ENCODE measurements at places on chromosomes 2 and 18. TPM values are rescaled to one million over a fixed set of nuclear protein-coding genes. Genes with fewer than 3 reads are reported as not detected.
A peak's percentile ranks its signal among the peaks of the same experiment; 100 is the strongest.

Gene UGT1A6
- total RNA-seq = not detected

Gene HOXD8
- not detected for total RNA-seq

GRCh38 chr2:65070172-65070830, 14.1 kb downstream of the CEP68 start:
- no peaks in the 10 kb centered on the region for H3K27me3 ChIP-seq
- H3K4me1 ChIP-seq = no peaks in the 10 kb centered on the region
- H3K4me3 ChIP-seq = no peak overlapping the region
- no peak overlapping the region for H3K27ac ChIP-seq

DNA sequence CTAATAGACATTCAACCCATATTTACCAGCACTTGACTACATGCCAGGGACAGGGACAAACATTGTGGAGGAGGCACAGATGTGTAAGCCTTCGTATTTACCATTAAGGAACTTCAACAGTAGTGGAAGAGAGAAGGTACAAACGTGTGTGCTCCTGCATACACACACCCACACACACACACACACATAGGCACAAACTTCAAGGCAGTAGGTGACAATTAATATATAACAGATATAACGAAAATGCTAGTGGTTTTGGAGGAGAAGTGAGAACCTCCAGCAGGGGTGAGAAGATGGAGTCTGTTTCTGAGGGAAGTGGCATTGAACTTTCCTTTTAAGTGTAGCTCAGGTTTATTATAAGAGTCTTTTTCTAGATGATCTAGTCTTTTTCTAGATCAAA, 231.1 kb downstream of the SETBP1 start:
- H3K36me3 ChIP-seq = no peaks in the 10 kb centered on the region
- no peak for DNase-seq
- no peaks in the 10 kb centered on the region for H3K27me3 ChIP-seq
- H3K27ac ChIP-seq = no peak overlapping the region
- H3K4me3 ChIP-seq = no peak overlapping the region

DNA sequence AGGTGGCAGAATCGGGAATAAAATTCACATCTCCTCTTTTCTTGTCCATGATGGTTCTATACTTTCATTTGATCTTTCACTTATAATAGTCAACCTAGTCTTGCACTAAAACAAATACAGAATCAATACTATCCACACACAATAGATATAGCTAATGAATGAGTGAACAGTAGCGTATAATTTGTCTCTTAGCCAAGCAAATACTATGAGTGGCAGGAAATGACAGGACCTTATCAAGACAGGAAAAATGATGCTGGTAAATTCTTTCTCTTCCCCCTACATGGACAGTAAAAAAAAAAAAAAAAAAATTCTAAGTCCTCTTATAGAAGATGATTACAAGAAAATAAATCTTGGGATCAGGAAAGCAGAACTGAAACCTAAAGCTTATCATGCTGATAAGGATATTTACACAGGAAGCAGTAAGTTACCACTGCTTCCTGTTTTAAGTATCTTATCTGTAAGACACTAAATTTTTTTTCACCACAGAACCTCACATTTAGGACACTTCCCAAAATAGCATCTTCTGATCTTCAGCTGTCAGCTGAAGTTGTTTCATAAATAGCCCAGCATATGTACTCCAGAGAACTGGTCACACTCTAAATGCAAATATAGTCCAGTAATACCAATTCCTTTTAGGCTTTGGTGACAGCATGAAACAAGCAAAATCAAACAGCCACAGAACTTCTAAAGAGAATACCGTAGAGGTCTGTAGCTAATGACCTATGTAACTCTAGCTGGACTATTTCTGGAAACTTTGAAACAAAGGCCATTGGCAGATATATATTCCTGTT, 27.0 kb downstream of the IRS1 start:
- H3K4me3 ChIP-seq = no peak overlapping the region
- H3K36me3 ChIP-seq = peaks cover 40% of the 10 kb centered on the region
- H3K27ac ChIP-seq = no peak overlapping the region
- no peak for DNase-seq

DNA sequence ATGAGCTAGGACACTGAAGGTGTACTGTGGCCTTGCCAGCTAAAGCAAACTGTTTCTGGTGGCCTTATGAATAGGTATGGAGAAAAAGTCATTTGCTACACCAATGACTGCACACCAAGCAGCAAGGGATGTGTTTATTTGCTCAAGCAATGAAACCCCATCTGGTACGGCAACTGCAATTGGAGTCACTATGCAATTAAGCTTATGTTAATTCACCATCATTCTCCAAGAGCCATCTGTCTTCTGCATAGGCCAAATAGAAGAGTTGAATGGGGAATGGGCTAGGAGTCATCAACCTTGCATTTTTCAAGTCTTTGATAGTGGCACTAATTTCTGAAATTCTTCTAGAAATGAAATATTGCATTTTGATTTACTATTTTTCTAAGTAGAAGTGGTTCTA, 372.0 kb downstream of the KCNJ3 start:
- H3K4me3 ChIP-seq = no peak overlapping the region
- no peaks in the 10 kb centered on the region for H3K36me3 ChIP-seq
- no peak overlapping the region for H3K27ac ChIP-seq
- no peaks in the 10 kb centered on the region for H3K4me1 ChIP-seq

DNA sequence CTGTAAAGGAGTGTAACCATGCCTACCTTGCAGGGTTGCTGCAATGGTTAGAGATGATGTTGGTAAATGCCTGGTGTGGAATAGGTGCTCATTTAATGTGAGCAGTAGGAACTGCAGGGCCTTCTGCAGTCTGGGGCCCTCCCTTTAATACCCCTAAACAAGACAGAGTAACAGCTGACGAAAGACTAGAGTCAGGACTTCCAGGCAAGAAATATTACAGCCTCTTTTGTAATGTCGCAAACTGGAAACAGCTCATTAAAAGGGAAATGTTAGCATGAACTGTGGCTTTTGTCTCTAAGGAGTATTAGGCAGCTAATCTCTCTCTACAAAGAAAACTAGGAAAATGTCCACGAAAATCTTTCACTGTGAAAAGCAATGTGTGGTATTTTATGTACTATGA, 26.0 kb downstream of the MARCO start:
- no peaks in the 10 kb centered on the region for H3K4me1 ChIP-seq
- no peak overlapping the region for H3K4me3 ChIP-seq
- no peak for DNase-seq
- H3K27ac ChIP-seq = no peak overlapping the region
- no peaks in the 10 kb centered on the region for H3K27me3 ChIP-seq
- no peaks in the 10 kb centered on the region for H3K36me3 ChIP-seq

- no peak overlapping the region for H3K4me3 ChIP-seq
- peaks cover 26% of the 10 kb centered on the region for H3K36me3 ChIP-seq
- no peak for DNase-seq
- no peaks in the 10 kb centered on the region for H3K27me3 ChIP-seq
- no peak overlapping the region for H3K27ac ChIP-seq
- H3K4me1 ChIP-seq = no peaks in the 10 kb centered on the region
Observed at GRCh38 chr18:62979176-62979575, 263.8 kb downstream of the PHLPP1 start.

GRCh38 chr2:187266645-187267044, 181.4 kb downstream of the CALCRL start:
- no peaks in the 10 kb centered on the region for H3K27me3 ChIP-seq
- no peaks in the 10 kb centered on the region for H3K4me1 ChIP-seq
- no peak for DNase-seq
- no peak overlapping the region for H3K27ac ChIP-seq
- H3K4me3 ChIP-seq = no peak overlapping the region

DNA sequence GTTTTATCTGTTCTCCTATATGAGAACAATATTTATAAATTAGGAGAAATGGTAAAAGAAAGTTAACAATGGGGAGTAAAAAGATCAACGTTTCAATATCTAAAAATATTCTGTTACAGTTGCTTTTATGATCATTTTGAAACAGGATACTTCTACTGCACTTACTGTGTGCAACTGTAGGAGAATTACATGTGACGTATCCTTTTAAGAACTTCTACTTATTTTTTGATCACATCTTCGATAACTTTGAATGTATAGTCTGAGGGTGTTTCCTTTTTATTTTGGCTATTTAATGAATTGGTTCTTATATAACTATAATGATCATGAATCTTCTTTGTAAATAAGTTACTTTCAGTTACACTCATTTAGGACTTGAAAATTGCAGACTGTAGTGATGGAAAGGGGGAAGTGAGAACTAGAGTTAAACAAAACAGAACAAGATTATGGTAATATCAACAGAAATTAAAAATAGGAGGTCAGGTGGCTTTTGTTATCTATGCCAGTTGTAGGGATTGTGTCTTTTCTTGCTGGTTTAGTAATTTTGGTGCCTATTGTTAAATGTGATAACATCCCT, 109.9 kb downstream of the MSTN start:
- no peak overlapping the region for H3K27ac ChIP-seq
- DNase-seq = no peak
- no peaks in the 10 kb centered on the region for H3K4me1 ChIP-seq
- H3K4me3 ChIP-seq = no peak overlapping the region
- no peaks in the 10 kb centered on the region for H3K27me3 ChIP-seq
- no peaks in the 10 kb centered on the region for H3K36me3 ChIP-seq

- H3K27ac ChIP-seq = no peak overlapping the region
- no peak overlapping the region for H3K4me3 ChIP-seq
- DNase-seq = no peak
- no peaks in the 10 kb centered on the region for H3K36me3 ChIP-seq
- no peaks in the 10 kb centered on the region for H3K4me1 ChIP-seq
- no peaks in the 10 kb centered on the region for H3K27me3 ChIP-seq
Observed at GRCh38 chr18:49273241-49273880, 187.1 kb downstream of the DYM start.

Gene ALPG
- 1.4 TPM for total RNA-seq

DNA sequence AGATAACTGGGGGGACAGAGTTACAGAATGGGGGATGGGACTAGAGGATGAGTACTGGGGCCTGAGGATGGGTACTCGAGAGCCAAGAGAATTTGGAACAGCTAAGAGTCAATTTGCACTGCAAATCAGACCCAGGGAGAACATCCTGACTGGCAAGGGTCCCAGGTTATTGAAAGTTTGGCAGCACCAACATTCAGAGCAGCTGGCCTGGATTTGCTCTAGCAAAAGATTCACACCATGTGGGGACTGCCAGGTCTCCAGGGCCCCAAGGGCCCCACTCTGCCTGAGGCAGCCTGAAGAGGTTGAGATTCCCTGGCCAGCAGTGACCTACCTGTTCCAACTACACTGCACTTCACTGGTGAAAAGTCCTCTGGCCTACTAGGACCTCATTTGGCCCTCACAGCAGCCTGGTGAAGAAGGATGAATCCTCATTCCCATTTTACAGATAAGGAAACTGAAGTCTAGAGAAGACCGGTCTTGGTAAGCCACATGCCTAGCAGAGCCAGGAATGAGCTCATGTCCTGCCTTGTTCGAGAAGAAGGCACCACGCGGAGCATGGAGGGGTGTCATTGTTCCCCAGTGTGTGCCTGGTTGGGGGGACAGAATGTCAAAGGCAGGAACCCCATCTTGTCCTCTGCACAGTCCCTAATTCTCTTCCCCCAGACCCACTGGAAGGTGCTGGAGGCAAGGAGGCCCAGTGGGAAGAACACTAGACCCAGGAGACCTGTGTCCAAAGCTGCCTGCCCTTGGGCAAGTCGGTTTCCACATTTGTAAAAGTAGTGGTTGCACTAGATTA, 258.6 kb downstream of the TNS1 start:
- no peak overlapping the region for H3K4me3 ChIP-seq
- H3K36me3 ChIP-seq = no peaks in the 10 kb centered on the region
- H3K27ac ChIP-seq = no peak overlapping the region
- no peaks in the 10 kb centered on the region for H3K4me1 ChIP-seq
- H3K27me3 ChIP-seq = no peaks in the 10 kb centered on the region

GRCh38 chr2:21194858-21195271, 71.1 kb downstream of the TDRD15 start:
- H3K36me3 ChIP-seq = no peaks in the 10 kb centered on the region
- no peaks in the 10 kb centered on the region for H3K4me1 ChIP-seq
- H3K27ac ChIP-seq = no peak overlapping the region
- no peak for DNase-seq
- H3K27me3 ChIP-seq = no peaks in the 10 kb centered on the region

DNA sequence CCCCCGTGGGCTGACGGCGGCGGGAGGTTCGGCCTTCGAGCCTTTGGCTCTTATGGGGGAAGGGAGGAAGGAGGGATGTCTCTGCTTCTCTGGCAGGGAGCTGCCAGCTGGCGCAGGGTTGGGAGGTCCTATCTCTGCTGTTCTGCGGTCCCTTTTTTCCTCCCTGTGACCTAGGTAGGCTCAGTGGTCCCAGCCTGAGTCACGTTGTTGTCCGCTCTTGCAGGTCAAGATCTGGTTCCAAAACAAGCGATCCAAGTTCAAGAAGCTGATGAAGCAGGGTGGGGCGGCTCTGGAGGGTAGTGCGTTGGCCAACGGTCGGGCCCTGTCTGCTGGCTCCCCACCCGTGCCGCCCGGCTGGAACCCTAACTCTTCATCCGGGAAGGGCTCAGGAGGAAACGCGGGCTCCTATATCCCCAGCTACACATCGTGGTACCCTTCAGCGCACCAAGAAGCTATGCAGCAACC, 2.5 kb downstream of the DLX1 start:
- DNase-seq = peak; percentile 64
- no peaks in the 10 kb centered on the region for H3K36me3 ChIP-seq
- H3K27ac ChIP-seq = no peak overlapping the region
- peak overlapping the region; percentile 95 for H3K4me3 ChIP-seq

DNA sequence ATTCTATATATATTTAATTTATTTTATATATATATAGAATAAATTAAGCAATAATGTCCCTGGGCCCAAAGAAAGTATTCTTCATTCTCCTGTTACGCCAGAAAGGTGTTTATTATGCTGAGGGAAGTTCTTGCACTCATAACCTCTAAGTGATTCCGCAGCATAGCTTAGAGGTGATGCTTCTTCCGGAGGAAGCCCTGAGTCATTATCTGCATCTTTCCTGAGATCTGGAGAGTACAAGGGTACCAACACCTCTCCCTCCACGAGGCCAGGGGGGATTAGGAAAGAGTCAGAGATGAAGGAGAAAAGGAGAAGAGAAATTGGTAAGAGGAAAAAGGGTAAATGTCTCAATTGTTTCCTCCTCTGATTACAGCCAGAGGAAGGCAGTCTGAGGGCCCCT, 43.1 kb upstream of the RTN4 start:
- no peak for DNase-seq
- H3K36me3 ChIP-seq = no peaks in the 10 kb centered on the region
- no peaks in the 10 kb centered on the region for H3K4me1 ChIP-seq
- no peak overlapping the region for H3K4me3 ChIP-seq
- H3K27ac ChIP-seq = no peak overlapping the region

DNA sequence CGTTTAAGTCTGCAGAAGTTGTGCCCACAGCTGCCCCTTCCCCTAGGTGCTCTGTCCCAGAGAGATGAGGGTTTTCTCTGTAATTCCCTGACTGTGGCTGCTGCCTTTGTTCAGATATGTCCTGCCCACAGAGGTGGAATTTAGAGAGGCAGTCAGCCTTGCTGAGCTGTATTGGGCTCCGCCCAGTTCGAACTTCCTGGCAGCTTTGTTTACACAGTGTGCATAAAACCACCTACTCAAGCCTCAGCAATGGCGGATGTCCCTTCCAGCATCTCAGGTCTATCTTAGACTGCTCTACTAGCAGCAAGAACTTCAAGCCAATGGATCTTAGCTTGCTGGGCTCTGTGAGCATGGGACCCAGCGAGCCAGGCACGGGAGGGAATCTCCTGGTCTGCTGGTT, 48.1 kb downstream of the LHCGR start:
- no peak overlapping the region for H3K4me3 ChIP-seq
- H3K27me3 ChIP-seq = no peaks in the 10 kb centered on the region
- H3K27ac ChIP-seq = no peak overlapping the region
- peaks cover 9% of the 10 kb centered on the region for H3K36me3 ChIP-seq
- H3K4me1 ChIP-seq = no peaks in the 10 kb centered on the region
- no peak for DNase-seq

- H3K36me3 ChIP-seq = peaks cover 8% of the 10 kb centered on the region
- H3K4me1 ChIP-seq = peaks cover 7% of the 10 kb centered on the region
- DNase-seq = no peak
- H3K27ac ChIP-seq = no peak overlapping the region
- H3K4me3 ChIP-seq = no peak overlapping the region
Observed at GRCh38 chr2:98453083-98453482, 8.4 kb downstream of the INPP4A start.

Measured in H9 (cell line).